ENCODE measurements at places on chromosomes 16 and 17.

DNA sequence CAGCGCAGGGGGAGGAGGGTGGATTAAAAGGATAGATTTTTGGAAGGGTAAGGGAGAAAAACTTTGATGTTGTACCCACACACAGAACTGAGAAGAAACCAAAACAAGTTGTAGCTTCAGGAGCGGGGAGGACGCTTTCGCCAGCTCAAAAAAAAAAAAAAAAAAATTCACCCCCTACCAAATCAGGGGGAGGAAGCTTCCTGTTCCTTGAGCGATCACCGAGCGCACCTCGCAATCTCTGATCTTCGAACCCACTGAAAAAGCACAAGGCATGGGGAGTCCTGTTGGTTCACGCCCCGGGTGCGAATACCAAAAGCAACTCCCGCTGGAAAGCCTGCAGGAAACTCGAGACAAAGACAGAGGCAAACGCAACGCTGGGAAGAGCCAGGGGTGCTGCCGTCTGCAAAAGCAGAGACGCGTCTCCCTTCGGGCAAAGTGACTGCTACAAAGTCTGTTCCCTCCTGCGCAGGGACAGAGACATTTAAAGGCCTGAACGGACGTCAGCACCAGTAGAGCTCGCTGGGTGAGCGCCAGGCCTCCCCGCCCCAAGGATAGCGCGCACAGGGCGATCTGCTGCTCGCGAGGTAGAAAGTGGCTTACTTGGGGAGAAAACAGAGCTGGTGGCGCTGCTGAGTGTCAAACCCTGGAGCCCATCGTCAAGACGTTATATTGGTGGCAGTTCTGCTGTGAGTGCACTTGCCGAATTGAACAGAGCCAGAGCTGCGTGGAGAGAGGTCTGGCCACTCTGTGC lies 190.4 kb downstream of the USP22 start:
- no peak for DNase-seq

GRCh38 chr17:8068736-8069586 lies 18.6 kb downstream of the ALOX12B start:
- DNase-seq, result no peak

- DNase-seq, result no peak
Measured at GRCh38 chr16:54080524-54081008, 206.0 kb downstream of the IRX3 start.

- no peak for DNase-seq
Measured at GRCh38 chr17:2695961-2696760, 15.4 kb downstream of the CLUH start.

GRCh38 chr17:65977041-65977440 lies 214.9 kb downstream of the CEP112 start:
- DNase-seq, result no peak

DNA sequence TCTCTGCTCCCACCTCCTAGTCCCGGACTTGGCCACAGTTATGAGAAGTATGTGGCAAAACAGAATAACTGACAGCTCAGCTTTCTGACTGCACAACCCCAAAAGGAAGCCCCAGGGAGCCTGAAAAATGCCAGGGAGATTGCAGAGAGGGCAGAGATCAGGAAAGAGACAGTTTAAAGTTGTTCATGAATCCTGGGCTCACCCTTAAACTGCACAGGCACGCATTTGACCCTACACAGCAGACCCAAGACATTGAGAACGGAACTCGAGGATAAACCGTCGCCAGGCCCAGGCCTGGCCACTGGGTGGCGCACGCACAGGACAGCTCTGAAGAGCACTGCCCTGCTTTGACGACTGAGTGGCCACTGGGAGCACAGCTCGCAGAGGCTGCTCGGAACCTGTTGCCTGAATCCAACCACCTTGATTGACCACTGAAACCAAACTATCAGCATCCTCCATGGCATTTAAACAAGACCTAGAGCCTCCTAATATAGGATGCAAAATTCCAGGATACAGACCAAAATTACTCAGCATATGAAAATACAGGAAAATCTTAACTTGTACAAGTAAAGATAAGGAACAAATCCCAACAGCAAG lies 114.0 kb downstream of the C16orf95 start:
- peak; percentile 66 for DNase-seq

- DNase-seq, result peak; percentile 81
Measured at GRCh38 chr16:28822520-28823290, at the start of gene ATXN2L. TSS of gene ATXN2L (plus strand) at chr16:28822999. CDS start at chr16:28823260, 261 bp downstream.

DNA sequence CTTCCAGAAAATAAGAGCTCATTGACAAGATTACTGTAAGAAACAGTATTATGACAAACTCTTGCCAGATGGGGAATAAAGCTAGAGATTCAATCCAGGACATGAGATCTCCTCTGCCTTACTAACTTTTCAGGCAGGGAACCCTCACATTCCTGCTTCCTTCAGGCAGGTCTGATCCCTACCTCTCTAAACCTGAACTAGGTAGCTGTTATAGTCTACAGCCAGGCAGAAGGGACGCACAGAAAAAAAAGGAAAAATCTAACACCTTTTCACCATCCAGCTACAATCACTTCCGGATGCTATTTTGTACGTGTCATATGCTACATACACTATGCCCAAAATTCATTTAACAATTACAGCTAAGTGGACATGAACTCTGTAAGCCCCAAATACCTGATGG lies 41.2 kb downstream of the CNOT1 start:
- DNase-seq, result no peak

DNA sequence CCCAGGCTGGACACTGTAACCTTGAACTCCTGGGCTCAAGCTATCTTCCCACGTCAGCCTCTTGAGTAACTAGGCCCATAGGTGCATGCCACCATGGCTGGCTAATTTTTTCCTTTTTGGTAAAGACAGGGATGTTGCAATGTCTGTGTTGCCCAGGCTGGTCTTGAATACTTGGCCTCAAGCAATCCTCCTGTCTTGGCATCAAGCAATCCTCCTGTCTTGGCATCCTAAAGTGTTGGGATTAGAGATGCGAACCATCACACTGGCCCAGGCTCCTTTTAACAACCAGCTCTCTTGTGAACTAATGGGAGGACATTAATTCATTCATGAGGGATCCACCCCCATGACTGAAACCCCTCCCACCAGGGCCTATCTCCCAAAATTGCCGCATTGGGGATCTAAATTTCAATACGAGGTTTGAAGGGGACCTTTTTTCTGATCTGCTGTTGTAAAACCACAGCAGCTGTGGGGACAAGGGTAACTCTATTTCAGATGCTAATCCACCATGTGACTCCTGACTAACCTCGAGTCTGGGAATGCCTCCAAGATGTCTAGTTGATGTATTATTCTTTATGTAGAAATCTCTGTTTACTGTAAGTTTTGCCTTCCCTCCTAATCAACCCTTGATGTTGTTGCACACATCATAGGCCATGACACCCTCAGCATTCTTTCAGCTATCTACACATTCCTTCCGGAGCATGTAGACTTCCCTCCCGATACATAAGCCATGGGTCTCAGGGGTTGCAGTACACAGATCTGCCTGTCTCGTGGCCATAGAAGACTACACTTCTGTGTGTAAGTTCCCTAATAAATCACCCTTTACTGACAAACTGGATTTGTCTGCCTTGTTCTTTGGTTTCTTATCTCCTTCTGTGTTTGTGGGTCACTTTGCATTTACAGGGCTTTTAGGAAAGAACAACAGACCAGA lies 37.6 kb downstream of the RNF112 start:
- DNase-seq, result no peak

- no peak for DNase-seq
Measured at GRCh38 chr16:31439519-31439918, 3.1 kb downstream of the ZNF843 start.

GRCh38 chr16:87685405-87685755 lies 80.4 kb downstream of the KLHDC4 start:
- no peak for DNase-seq

DNA sequence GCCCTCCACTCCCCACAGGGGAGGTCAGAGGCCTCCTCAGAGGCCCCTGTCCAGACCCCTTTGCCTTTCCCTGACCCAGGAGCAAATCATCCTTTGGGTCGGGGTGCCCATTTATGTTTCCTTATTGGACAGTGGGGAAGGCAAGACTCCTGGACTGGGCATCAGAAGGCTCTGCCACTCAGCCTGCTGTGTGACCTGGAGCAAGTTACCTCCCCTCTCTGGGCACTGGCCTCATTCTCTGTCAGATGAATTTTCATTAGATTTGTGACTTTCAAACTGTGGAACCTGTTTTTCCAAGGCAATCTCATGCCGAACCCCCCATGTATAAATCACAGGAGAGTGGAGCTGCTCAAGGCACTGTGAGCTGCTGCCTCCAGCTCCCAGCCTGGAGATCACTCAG lies 47.0 kb upstream of the TOB1 start:
- DNase-seq, result no peak

DNA sequence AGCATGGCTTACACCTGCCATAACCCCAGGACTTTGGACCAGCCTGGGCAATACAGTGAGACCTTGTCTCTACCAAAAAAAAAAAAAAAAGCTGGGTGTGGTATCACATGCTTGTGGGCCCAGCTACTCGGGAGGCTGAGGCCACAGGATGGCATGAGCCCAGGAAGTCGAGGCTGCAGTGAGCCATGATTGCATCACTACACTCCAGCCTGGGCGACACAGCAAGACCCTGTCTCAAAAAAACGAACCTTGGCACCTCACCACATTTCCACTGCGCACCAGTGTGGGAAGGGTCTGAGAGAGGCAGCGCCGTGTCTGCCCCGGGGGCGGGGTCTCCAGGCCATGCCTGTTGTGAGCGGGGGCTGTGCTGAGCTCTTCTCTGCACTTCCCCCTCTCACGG lies 6.3 kb downstream of the ACSF3 start:
- no peak for DNase-seq

DNA sequence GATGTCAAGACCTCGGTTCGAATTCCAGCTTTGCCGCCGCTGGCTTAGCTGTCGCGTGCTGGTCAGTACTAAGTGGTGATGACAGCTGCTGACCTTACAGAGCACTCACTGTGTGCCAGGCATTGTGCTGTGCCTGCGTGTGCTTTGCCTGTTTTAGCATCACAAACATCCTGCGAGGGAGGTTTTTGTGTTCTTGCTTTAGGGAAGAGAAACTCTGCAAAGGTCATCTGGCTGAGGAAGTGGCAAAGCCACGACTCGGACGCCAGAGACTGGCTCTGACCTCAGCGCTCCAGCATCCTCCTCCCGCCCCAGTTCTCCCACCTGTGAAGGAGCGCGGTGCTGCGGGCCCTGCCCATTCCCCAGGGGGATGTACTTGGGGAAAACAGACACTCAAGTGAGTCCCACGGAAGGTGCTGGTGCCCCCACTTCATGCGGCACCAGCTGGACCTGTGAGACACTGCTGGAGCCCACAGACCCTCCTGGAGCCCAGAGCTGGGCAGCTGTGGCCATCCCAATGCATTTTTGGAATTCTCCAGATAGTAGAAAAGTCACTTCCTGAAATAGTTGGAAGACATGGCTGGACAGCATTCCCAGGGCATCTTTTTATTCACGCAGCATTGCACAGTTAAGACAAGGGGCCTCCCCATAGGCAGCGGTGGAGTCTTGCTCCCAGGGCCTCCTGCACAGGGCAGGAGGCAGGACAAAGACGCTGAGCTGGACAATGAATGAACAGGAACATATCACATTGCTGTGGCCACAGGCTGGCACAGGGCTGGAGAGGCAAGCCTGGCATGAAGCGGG lies 20.0 kb upstream of the HERPUD1 start:
- DNase-seq, result no peak

DNA sequence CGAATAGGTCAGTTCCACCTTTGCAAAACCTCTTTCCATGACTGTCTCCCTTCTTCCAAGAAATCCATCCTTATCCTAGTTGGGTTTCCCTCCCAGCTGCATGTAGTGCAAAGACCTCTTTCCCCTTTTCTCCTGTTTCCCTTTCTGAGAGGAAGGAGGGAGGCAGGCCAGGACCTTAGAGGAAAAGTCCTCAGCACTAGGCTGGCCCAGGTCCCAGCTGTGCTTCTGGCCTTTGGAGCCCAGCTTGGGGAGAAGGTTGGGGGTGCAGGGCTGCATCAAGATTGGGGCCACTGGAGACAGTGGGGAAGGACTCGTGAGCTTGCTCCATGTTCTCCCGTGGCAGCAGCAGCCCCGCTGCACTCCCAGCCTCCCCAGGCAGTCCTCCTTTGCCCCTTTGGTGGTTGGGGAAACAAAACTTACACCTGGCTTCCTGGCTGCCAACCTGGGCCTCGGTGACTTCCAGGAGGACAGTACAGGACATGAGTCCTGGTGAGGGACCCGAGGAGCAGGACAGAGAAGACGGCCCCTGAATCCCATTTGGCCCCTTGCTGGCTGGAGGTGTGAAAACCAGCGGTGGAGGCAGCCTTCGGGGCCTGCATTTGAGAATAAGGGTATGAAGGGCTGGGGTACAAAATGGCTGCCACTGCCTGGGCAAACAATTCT lies 481 bp downstream of the HEXIM2 start:
- DNase-seq, result no peak

GRCh38 chr17:40499551-40500189 lies 1.8 kb downstream of the TNS4 start:
- DNase-seq, result no peak

GRCh38 chr16:70388006-70388680 lies 41.4 kb downstream of the DDX19A start:
- DNase-seq, result no peak

GRCh38 chr17:78650093-78650715 lies 73.0 kb upstream of the DNAH17 start:
- DNase-seq, result no peak

DNA sequence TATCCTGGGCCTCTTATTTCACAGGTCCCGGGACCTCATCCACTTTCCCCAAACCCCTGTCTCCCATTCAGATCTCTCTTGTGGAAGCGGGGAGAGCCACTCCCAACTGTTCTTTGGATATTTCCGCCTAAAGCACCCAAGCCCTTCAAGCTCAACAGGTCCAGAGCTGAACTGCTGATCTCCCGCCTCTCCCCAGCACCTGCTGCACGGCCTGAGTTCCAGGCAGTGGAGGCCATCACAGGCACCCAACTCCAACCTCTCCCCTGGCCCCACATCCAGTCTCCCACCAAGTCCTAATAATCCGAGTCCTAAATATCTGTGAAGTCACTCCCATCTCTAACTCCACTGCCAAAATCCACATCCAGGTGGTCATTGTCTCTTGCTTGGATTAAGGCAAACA lies 6.5 kb downstream of the ITGA2B start:
- no peak for DNase-seq

DNA sequence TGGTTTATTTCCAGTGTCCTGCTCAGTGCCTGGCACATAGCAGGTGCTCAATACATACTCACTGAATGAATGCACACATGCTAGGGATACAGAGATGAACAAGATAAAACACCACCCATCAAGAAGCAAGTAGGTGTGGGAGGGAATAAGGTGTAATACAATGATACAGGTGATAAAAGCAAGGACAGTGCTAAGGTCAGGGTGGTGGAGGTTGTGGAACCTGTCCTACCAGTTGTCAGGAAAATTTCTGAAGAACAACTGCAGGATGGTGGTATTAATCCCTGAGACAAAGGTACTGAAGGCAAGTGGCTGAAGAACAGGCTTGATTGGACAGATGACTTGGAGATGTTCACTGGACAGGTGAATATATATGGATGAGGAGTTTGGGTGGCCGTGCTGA lies 1.8 kb downstream of the KNOP1 start:
- no peak for DNase-seq
